BE2C (cell line): ENCODE measurements at places on chromosomes 3 and 15.

GRCh38 chr3:171393032-171393744 lies 67.0 kb downstream of the TNIK start:
- no peak for DNase-seq

DNA sequence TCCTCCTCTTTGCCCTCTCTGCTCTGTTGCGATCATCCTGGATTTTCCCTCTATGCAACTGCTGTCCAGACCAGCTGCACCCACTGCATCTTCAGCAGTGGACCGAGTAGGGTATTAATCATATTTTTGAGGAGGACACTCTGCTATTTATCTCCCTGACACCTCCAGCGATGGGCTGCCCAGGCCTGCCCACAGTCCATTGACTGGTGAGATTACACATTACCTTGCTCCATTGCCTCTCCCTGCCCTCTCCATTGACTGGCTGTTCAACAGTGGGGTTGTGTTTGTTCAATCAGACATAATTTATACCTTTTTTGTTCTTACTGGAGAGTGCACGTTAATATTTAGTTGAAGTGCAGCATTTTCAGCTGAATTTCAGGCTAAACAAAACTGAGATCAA lies 559.3 kb upstream of the ARRDC4 start:
- no peak for DNase-seq

GRCh38 chr15:53520996-53521395 lies 238.5 kb downstream of the WDR72 start:
- DNase-seq: no peak

- no peak for DNase-seq
These were observed 559.3 kb downstream of the MECOM start for GRCh38 chr3:169103951-169104941.

GRCh38 chr3:11791339-11792200 lies 55.1 kb downstream of the TAMM41 start:
- DNase-seq: no peak

DNA sequence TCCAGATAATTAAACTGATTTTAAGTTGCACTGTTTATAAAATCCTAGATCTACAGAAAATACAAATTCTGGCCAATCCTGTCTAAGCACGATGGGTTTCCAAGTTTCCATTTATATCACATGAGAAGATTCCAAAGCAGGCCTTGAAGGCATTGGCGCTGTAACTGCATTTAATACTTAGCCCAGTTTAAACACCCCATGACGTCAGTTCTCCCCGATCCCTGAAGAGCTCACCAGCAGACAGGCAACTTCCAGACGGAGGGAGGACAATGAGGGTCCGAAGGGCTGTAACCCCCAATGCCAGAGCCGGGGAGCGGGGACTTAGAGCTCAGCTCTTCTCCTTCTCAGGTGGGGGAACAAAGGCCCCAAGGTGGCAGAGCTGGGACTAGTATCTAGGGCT lies 117.3 kb downstream of the XXYLT1 start:
- DNase-seq: no peak

- no peak for DNase-seq
These were observed 210.6 kb upstream of the UMPS start for GRCh38 chr3:124519591-124520194.

- DNase-seq: no peak
These were observed 420.8 kb downstream of the EPHA6 start for GRCh38 chr3:97235179-97235578.

DNA sequence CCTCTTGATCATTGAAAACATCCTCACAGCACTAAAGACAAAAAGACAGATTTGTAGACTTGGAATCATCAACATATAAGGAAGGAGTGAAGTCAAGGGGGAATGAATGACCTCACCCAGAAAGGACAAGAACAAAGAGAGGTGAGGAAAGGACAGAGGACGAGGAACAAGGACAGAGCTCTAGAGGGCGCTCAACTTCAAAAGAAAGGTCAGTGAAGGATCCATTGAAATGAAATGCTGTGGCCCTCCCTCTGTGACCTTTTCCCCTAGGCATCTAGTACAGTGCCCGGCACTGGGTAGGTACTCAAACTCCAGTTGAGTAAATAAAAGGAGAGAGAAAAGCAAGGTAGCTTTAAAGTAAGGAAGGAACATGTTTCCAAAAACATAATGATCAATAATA lies 2.6 kb downstream of the ATP8B4 start:
- no peak for DNase-seq

DNA sequence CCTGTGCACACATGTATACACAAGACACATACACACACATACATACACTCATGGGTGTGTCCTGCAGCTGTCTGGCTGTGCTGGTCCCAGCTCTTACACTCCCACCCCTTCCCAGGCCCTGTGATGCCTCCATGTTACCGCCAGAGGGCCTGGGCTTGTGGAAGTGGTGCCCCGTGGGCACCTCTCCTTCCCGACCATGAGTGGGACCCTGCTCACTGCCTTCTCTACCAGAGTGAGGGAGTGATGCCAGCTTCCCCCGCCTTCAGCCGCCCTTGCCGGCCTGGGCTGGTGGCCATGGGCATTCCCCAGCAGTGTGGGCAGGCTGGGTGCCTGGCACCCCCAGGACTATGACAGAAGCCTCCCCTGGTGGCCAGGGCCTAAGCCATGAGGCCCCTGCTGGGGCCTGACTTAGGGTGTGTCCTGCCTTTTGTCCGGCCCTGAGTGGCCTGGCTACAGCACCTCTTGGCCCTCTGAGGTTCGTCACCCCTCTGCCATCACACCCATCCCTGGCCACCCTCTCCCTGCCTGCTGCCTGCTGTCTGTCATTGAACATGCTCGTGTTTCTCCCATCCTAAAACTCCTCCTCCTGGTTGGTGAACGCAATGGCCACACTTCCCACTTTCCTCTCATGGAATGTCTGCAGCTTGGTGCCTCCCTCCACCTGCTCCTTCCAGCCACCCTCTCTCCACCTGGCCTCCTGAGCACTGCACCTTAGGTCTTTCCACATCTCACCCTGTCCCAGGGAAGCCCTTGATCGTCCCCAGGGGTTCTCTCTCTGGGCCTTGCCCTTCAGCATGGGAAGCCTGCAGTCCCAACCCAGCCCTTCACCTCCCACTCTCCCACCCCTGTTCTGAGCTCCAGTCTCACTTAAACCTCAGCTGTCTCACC lies 14.6 kb downstream of the HDAC11 start:
- DNase-seq: peak; percentile 39

DNA sequence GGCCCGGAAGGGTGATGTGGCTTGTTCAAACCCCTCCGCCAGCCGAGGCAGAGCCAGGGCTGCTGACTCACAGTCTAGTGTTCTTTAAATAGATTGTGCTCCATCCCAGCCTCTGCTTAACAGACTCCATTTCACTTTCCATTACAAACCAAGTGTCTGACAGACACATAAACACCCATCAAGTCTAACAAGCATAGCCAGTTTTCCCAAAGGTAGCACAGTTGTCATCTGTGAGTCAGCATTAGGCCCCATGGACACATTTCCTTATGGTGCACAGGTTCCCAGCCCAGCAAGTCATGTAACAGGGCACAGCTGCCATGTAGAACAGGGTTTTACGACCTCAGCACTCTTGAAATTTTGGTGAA lies 109.9 kb upstream of the RAP2B start:
- no peak for DNase-seq

DNA sequence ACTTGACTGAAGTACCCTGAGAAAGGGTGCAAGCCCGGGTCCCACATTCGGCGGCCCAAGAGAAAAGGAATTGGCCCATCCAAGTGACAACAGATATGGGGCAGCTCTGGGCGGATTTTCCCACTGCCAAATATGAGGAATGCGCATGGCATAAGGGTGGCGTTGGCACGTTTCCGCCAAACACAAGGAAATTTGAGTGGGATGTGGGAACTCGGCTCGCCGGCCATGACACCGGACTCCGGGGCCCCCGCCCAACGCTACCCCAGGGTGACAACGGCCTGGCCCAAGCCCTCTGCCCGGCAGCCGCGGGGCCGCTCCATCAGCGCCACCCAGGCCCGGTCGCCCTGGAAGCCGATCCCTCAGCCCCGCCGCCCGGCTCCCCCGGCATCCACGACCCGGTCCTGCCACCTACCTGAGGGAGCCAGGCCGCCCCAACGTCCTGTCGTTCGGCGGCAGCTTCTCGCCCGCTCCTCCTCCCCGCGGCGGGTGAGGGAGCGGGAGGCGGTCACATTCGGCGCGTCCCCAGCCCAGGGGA lies 449 bp downstream of the RAF1 start:
- peak; percentile 17 for DNase-seq

- DNase-seq: no peak
These were observed 28.3 kb downstream of the ST8SIA2 start for GRCh38 chr15:92421976-92422375.

DNA sequence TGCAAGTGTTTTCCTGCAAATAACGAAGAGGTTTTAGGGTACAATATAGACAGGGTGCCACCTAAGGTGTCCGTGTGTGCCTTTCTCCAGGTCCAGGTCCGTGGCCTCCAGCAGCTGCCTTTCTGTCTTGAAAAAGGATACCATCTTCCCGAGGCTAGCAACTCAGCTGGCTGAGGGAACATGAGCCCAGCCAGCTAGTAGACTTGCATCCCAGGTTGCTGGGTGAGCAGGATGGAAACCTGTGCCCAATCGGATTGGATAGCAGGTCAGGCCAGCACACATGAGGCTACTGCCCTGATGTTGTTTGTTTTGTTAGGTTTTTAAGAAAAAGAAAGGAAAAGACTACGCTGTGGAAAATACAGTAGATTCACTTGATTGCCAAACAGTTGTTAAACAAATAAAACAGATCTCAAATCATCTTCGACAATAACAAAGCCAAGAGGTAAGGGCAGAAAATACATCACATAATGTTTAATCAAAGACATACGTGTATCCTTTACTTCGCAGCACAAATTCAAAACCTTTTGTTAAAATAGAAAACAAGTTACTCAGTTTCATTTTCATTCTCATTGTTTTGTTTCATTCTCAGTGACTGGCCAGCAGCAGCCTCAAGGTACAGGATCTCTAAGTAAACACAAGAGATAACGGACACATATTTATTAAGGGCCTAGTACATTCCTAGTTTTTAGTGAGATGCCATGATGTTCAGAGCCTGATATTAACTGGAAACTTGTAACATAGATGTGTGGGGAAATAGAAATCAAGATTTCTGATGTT lies 661.2 kb upstream of the NR2F2 start:
- DNase-seq: no peak

DNA sequence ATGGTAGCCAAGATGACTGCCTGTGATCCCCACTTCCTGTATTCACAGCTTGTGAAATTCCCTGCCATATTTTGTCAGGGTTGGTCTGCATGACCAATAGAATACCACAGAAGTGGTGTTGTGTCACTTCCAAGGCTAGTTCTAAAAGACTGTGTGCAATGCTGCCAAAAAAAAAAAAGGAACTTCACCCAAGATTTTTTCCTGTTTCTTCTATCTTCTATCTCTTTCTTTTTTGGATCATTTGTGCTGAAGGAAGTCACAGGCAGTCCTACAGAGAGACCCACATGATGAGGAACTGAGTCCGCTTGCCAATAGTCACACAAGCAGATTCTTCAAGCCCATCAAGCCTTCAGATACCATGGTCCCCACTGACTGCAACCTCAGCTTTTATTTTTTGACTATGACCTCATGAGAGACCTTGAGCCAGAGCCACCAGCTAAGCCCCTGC lies 18.1 kb upstream of the RAF1 start:
- DNase-seq: no peak

GRCh38 chr15:101033801-101034200 lies 114.6 kb downstream of the LRRK1 start:
- no peak for DNase-seq

DNA sequence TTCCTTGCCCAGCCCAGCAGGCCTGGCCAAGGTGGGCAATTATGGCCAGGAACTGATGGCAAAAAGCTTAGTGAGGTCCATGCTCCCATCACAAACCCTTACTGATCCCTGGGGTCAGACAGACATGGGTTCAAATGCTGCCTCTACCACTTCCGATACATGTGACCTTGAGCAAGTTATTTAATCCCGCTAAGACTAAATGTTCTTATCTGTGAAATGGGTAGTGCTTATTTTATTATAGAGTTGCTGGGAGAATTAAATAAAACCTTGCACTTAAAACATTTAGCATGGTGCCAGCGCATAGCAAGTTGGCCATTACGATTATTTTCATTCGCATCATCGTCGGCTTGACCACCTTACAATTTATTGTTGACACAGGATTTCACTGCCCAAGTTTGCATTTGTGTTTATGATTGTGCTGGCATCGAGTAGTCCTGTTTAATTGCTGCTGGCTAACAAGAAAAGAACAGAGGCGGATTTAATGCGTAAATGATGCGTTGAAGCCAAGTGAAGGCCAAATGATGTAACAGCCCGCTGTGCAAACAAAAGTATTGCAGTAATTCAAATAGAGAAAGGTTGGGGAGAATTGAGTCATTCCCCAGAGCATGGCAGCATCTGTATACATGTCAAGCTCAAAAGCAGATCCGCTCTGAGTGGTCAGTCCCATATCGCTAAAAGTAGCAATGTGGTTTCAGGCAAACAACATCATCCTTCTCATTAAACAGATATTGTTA lies 7.3 kb upstream of the FURIN start:
- no peak for DNase-seq

DNA sequence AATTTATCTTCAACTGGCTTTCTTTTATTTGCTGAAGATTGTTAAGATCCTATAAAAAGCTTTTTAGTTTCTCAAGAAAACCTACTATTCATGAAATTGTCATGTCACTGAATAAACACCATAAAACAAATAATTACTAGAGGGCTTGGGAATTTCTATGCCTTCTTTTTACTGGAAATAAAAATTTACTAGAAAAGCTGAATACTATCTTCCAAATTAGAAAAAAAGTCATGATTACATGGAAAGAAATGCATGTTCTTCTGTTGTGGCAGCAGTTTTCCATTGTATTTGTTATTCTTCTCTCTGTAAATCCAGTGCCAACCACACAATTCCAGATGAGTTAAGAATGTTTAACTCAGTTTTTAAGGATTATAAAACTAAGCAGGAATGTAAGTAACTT lies 153.8 kb downstream of the RAP2B start:
- no peak for DNase-seq

DNA sequence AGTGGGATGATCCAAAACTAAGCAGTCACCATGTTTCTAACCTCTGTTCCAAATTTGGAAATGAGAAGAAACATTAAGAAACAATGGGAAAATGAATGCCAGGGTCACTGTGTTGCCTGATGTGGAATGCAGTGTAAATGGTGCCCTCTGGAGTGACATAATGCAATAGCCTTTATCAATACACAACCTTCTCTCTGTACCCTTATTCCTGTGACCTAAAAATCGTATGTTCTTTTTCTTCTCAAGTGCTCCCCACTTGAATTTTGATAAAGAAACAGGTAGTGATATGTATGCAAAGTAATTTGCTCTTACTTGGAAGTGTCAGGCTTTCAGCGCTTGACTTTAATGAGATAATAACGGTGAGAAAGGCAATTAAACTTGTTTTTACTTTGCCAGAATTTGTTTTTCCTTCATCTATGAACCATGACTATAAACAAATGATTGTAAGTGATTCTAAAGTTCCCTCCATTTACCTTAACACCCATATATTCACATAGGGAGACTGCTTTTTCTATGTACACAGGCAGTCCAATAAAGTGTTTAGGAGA lies 145.8 kb upstream of the THRB start:
- no peak for DNase-seq

- no peak for DNase-seq
These were observed 60.7 kb upstream of the TLE3 start for GRCh38 chr15:70158309-70159000.

DNA sequence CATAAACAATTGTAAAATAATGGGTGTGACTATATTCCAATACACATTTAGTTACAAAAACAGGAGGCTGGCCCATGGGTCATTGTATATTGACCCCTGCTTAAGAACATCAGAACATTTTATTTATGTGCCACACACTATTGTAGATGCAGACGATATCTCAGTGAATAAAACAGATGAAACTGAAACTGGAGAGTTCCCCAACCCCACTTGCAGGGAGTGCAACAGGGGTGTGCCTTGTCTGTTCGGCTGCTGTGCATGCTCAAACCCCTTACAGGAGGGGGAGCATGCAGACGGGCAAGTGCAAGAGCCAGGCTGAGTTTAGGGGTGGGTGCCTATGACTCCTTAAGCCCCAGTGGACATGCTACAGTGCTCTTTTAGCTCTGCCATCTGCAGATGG lies 509.6 kb downstream of the IGSF11 start:
- no peak for DNase-seq
